ENCODE measurements at places on chromosomes 1 and 21.

DNA sequence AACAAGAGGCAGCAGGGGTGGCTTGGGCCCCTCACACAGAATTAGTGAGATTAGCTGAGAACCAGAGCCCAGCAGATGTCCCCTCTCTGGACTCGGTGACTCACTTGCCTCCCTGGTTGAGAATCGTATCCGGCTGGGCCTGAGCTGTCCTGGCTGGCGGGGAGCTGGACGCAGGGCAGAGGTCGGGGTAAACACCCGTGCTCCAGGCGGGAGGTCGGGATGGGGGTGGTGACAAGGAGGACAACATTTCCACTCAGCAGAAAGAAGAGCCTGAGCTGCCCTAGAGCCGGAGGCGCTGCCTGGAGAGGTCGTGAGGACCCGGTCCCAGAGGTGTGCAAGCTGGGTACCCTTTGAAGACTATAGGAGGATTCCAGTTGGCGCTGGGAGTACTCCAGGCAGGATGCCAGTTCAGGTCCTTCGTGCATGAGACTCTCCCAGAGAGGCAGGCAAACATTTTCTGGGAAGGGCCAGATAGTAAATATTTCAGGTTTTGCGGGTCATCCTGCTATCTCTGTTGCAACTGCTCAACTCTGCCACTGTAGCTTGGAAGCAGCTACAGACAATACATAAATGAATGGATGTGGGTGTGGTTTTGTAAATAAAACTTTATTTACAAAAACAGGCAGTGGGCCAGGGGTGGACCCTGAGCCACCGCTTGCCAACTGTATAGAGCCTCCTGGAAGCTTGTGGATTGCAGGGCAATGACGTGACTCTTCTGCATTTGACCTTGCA lies 116.8 kb upstream of the WNT4 start:
- no peak overlapping the region for H3K4me3 ChIP-seq
- no peak for DNase-seq
- H3K27me3 ChIP-seq = peaks cover 39% of the 10 kb centered on the region

DNA sequence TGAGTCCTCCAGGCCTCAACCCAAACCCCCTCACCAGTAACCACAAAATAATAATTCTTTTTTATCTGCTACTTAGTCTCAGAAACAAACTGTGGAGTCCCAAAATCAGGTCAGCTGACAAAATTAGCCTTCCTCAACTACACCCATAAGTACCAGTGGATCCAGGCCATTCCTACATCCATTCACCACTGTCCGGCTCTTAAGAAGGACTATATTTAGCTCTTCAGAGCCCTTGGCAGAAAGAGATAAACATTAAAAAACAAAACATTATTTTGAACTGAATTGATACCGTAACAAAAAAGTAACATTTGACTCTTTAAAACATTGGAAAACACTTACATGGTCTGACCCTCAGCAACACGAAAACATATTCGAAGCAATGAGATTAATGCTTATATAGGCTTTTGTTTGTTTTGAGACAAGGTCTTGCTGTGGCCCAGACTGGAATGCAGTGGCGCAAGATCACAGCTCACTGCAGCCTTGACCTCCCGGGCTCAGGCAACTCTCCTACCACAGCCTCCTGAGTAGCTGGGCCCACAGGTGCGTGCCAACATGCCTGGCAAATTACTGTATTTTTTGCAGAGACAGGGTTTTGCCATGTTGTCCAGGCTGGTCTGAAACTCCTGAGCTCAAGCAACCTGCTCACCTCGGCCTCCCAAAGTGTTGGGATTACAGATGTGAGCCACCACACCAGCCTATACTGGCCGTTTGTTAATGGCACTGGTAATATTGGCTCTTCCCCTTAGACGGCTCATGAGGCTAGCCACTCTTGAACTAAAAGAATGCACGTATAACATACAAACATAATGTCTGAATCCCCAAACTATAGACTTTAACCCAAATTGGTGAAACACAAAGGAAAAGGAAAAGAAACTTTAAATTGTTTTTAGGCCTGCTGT lies 330.7 kb downstream of the SMYD3 start:
- H3K4me3 ChIP-seq = no peak overlapping the region
- peaks cover 19% of the 10 kb centered on the region for H3K4me1 ChIP-seq
- no peaks in the 10 kb centered on the region for H3K27me3 ChIP-seq
- H3K27ac ChIP-seq = no peak overlapping the region

GRCh38 chr1:33653226-33653625 lies 180.8 kb downstream of the ZSCAN20 start:
- H3K36me3 ChIP-seq = no peaks in the 10 kb centered on the region
- no peaks in the 10 kb centered on the region for H3K4me1 ChIP-seq
- DNase-seq = no peak
- H3K4me3 ChIP-seq = no peak overlapping the region
- H3K27me3 ChIP-seq = peaks cover 1% of the 10 kb centered on the region

DNA sequence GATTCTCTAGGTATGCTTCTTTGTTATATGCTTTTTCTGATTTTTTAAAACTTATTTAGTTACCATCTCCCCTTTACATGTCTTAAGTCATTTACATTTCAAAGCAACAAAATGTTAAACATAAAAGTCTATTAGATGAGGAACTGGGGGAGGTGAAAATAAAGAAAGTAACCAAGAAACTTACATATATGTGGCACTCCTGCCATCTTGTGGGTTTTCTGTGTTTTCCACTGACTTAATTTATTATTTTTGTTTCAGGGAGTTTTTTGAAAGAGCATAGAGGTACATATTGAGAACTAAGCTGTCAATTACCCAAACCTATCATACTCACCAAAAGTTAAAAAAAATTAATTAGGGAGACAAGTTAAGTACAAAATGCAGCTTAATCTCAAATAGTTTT lies 1531.1 kb downstream of the MRPL39 start:
- H3K27me3 ChIP-seq = no peaks in the 10 kb centered on the region
- no peak overlapping the region for H3K27ac ChIP-seq
- no peak for DNase-seq
- H3K4me1 ChIP-seq = no peaks in the 10 kb centered on the region

DNA sequence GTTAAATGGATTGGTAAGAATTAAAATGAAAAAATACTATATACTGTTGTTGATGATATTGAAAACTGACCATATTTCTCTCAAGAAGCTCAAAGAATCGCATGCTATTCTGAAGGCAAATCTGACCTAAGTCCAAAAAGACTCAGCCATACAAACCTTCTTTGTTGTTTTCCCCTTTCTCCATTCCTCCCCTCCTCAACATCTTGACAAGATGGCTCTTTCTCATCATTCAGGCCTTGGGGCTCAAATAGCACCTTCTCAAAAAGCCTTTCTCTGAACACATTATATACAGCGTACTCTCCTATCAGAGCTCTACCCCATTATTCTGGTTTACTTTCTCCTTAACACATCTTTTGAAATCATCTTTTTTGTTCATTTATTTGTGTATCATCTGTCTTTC lies 17.2 kb downstream of the COLGALT2 start:
- DNase-seq = no peak
- H3K27me3 ChIP-seq = no peaks in the 10 kb centered on the region
- peaks cover 33% of the 10 kb centered on the region for H3K4me1 ChIP-seq
- no peak overlapping the region for H3K27ac ChIP-seq

DNA sequence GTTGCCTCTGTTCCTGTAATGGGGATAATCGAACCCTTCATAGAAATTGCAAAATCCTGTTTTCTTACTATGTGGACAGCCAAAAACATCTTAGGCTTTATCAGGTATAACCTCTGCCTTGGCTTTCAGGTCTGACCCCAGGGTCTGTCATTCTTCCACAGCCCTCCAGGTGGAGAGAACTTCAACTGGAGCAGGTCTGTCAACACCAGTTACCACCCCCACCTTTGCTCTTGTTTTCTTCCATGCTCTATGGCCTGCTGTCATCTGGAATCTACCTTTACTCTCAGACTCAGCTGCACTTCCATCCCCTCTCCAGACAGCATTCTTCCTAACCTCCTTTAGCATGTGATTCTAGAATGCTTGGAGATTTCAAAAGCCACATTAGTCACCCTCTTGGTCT lies 10.4 kb upstream of the GJA9 start:
- H3K27ac ChIP-seq = no peak overlapping the region
- no peak for DNase-seq
- no peaks in the 10 kb centered on the region for H3K27me3 ChIP-seq
- no peaks in the 10 kb centered on the region for H3K36me3 ChIP-seq

- H3K36me3 ChIP-seq = peaks cover 5% of the 10 kb centered on the region
- DNase-seq = peak; percentile 69
- H3K4me1 ChIP-seq = peaks cover 30% of the 10 kb centered on the region
- no peak overlapping the region for H3K4me3 ChIP-seq
These were observed 3.0 kb upstream of the SUCO start for GRCh38 chr1:172530000-172530399.

DNA sequence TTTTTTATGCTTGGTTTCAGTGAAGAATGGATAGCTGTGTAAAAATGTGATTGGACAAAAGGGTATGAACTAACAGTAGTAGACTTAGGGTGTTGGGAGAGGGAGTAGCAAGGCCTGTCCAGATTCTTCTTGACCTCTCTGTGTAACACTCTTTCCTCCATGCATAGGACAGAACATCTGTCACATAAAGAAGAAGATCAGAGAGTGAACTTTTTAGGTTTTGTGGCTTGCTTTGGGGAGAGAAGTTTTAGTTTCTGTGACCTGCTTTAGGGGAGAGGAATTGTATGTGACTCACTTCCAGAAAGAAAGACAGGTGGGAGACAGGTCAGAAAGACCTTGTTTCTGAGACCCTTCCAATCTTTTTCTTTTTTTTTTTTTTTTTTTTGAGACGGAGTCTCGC lies 27.3 kb upstream of the LRRC52 start:
- no peak for DNase-seq
- H3K27me3 ChIP-seq = peaks cover 7% of the 10 kb centered on the region

Measured in HFFc6 (cell line).